ENCODE measurements at places on chromosomes 3 and 15.

- DNase-seq = no peak
These were observed 27.9 kb downstream of the PLA1A start for GRCh38 chr3:119625451-119626153.

GRCh38 chr3:195071916-195072820 is 198.8 kb downstream of the XXYLT1 start:
- DNase-seq = no peak

- no peak for DNase-seq
These were observed 600.3 kb downstream of the OTOL1 start for GRCh38 chr3:162096874-162097273.

GRCh38 chr3:107769882-107770281 is 247.1 kb downstream of the BBX start:
- no peak for DNase-seq

DNA sequence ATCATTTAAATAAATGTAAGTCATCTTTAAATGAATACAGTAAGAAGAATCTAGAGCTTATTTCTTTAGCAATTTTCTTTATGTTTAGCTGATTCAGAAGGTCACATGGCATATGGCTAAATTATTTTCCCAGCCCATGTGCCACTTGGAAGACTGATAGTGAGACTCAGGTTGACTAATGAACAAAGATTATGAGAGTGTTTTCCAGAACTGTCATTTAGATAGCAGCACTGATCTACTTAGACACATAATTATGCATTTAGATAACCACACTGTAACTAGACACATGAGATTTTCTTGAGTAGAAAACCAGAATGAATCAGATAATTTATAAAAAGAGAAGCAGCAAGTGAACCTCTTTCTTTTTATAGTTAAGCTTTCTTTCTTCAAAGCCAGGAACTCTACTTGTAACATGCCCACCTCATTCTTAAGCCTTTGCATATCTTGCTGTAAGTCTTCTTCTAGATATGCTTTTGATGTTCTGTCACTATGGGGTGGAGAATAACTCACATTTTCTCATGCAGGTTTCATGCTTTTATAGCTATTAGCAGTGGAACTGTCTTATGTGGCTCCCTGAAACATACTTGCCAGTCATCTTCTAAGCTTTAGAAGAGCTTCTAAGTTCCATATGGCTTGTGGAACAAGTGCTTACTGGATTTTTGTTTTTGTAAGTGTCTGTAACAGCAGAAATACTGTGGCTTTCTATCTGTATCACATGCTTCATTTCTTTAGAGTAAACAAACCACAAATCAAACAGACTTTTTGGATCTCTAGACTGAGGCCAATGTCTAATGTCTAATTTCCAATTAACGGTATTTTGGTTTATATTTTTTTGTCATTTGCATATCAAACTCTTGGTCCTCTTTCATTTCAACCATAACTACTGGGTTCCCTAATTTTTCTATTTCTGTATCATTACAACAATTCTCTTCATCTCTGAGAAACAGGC is 101.4 kb downstream of the LMLN start:
- DNase-seq = no peak

DNA sequence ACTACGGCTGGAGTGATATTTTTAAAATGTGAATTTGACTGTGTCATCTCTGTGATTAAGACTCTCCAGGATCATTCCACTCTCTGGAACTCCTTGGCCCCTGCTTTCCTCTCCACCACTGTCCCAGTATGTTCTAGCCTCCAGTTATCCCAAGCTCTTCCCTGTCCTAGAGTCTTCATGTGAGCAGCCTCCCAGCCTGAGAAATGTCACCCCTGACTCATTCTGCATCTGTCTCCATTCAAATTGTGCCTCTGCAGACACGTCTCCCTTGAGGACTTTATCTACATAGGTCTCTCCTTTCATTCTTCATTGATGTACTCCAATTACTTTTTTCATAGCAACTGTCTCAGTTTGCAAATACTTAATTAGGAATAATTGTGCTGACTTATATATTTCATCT is 317.7 kb upstream of the ADAMTS9 start:
- DNase-seq = no peak

- no peak for DNase-seq
These were observed 46.1 kb upstream of the ABI3BP start for GRCh38 chr3:101039285-101039684.

DNA sequence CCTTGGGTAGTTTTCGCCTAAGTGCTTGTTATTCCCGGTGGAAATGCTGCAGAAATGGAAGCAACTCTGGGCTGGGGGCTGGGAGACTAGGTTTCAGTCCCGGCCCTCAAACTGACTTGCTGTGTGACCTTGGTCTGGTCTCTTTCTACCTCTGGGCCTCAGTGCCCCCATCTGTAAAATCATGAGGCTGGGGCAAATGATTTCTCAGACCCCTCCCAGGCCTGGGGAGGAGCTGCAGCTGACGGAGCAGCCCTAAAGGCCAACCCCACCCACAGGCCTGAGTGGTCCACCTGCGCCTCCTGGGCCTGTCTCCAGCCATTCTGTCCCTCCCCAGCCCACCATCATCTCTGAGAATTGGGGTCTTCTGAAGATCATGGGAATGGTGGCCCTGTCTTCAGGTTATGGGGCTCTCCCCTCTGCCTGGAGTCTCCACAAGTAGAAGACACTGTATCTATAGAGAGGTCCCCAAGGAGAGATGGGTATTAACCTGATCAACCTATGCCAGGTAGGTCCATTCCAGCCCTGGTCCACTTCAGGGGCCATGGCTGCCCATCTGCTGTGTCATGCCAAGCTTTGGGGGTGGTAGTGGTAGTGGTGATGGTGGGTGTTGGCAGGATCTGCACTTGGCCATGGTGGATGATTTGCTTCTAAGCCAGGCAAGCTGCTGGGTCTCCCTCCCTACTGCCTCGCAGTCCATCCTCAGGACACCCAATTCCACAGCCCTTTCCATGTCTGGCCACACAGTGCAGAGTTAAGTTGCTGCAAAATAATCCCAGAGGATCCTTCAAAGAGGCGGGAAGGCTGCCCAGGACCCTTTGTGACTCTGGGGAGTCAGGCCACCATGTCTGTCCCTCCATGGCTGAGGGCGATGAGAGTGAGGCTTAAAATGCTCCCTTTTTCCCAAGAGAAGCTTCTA is 46.0 kb downstream of the ITGA11 start:
- DNase-seq = no peak

DNA sequence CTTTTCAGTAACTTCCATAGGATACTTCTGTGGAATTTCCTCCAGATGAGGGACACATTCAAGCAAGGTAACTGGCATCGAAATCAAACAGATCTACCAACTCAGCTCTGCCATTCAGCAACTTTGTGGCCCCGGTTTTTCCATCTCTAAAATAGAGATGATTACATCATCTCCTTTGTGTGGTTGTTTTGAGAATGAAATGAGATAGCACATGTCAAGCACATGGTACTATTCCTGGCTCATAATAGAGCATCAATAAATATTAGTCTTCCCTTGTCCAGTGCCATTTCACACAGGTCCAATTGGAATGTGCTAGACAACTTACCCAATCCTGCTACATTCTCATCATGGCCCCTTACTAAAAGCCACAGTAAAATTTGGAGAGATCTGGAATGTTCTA is 24.2 kb upstream of the TM4SF4 start:
- no peak for DNase-seq

DNA sequence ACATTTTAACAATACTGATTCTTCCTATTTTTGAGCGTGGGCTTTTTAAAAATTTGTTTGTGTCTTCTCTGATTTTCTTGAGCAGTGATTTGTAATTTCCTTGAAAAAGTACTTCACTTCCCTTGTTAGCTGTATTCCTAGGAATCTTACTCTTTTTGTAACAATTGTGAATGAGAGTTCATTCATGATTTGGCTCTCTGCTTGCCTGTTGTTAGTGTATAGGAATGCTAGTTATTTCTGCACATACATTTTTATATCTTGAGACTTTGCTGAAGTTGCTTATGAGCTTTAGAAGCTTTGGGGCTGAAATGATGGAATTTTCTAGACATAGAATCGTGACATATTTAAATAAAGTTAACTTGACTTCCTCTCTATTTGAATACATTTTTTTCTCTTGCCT is 582.8 kb upstream of the BCHE start:
- no peak for DNase-seq

DNA sequence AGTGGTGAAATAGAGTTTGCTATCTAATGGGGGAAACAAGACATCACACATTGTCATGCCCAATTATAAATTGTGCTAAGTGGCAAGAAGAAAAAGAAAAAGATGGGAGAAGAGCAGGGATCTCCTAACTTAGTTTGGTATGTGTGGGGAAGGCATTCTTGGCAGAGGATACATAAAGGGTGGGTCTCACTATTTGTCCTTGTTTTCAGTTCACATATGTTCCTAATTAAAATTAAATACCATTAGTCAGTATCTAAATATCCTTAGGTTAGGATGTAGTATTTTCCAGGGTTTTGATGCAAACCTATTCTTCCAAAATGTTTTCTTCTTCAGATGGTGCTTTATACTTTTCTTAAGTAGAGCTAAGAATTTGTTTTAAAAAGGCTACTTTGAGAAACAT is 173.7 kb downstream of the B3GALNT1 start:
- no peak for DNase-seq

DNA sequence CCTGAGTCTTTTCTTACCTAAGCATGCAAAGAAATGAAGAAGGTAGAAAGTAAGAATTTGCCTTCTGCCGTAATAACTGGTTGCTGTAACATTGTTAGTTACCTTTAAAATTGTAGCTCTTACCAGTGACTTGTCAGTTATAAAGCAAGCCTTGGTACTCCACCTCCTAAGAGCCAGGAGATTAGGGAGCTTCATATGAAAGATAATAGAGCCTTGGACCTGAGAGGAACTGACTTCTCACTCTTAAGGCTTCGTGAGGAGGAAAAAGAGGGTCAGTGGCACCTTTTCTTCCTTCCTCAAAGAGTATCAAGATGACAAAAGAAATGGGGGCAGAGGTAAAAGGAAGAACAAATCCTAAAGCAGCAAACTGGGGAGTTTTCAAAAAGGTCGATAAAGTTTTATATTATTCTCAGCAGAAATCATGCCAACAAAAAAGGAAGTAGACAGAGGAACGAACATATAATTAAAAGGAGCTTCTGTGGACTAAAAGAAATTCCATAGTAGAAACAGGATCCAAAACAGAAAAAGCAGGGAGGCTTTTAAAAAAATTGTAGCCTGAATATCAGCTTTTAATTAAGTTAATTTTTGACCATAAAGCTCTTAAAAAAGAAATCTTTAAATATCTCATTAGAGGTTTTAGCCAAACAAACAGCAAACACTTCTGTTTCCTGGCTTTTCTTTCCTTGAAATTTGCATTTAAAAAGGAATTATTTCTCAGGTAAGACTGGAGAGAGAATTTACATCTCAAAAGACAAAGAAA is 847.1 kb upstream of the ALCAM start:
- no peak for DNase-seq

- no peak for DNase-seq
These were observed 414.8 kb downstream of the AGBL1 start for GRCh38 chr15:86494475-86494874.

DNA sequence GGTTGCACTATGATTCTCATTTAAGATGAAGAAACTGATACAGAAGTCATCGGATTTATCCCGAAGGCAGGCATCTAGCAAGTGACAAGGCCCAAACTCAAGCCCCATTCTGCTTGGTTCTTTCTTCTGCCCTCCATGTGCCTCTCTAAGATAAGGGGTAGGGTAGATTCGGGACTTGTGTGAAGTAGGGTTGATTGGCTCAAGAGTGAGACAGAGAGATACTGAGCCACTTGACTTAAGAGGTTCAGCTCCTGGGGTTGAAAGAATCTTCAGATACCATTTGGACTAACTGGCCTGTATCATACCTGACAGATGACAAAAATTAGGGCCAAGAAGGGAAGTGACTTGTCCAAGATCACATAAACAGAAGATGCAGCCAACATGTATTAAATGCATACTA is 891 bp downstream of the RFT1 start:
- no peak for DNase-seq

- no peak for DNase-seq
These were observed 52.4 kb downstream of the CHL1 start for GRCh38 chr3:248864-249520.

DNA sequence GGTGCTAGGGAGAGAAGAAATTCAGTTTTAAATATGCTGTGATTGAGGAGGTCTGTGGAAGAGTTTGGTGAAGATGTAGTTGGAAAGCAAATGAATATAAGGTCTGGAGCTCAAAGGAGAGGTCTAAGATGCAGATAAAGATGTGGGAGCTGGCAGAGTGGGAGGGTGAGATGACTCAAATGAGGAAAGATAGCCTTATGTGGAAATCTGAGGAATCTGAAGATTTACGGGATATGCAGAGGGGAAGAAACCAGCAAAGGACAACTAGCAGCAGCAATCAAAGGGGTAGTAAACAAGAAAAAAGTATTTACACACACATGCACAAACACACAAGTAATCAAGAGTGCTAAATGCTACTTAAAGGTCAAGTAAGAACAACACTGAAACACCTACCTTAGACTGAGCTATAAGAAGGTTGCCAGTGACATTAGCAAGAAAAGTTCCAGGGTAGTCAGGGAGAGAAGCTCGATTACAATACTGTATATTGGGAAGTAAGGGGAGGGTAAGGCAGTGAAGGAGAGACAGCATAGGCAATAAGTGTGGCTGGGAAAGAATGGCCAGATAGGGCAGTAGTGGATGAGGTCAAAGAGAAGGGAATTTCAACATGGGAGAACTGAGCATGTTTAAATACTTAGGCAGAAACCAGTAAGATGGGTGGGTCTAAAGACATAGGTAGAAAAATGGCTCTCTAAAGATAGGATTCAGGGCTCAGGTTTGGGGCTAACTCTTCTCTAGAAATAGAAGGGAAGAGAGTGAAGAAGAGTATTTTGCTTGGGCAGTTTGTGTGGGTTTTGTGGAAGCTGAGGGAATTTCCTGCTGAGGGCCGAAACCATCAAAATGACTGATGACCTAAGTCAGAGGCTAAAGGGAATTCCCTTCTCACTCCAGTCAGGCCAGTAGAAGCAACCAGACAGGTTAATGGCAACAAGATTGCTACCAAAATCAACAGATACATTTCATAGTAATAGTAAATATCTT is 8.9 kb downstream of the CMTM6 start:
- no peak for DNase-seq

GRCh38 chr3:123800362-123800682 is 83.8 kb downstream of the MYLK start:
- DNase-seq = no peak

DNA sequence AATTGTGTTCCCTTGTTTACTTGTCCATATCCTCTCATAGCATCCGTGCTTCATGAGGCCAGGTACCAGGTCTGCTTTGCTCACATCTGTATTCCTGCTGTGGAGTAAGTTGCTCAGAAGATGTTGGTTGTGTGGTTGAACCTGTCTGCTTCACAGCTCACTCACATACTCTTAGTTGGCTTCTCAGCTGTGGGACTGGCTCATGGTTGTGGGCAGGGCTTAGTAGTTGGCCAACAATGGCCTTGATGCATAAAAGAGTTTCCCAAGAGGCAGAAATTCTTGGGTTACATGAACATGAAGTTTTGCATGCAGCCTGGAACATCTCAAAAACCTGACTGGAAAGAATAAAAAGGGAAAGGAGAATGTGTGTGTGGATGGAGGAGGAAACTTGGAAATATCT is 17.0 kb downstream of the CELF6 start:
- DNase-seq = no peak

Measured in activated CD8-positive, alpha-beta memory T cell treated with anti-CD3 and anti-CD28 coated beads for 4 hours (primary cell).